ENCODE measurements at places on chromosomes 6 and 20.

- DNase-seq: no peak
Observed at GRCh38 chr20:5474646-5475550, 158.1 kb upstream of the PROKR2 start.

- DNase-seq: no peak
Observed at GRCh38 chr6:71621918-71622519, 264.3 kb upstream of the RIMS1 start.

DNA sequence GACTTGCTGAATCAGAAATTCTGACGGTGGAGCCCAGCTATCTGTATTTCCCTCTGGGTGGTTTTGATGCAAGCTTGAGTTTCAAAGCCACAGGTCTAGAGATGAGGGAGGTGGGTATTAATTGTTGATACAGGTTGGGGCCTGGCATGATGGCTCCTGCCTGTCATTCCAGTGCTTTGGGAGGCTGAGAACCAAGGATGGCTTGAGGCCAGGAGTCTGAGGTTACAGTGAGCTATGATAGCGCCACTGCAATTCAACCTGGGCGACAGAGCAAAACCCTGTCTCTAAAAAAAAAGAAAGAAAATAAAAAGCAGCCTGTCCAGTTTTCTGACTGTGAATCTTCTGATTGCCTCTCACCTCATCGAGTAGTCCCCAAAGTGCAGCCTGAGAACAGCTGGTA lies 184.8 kb upstream of the SASH1 start:
- DNase-seq: no peak

- no peak for DNase-seq
Observed at GRCh38 chr6:18186033-18186432, 30.8 kb downstream of the KDM1B start.

DNA sequence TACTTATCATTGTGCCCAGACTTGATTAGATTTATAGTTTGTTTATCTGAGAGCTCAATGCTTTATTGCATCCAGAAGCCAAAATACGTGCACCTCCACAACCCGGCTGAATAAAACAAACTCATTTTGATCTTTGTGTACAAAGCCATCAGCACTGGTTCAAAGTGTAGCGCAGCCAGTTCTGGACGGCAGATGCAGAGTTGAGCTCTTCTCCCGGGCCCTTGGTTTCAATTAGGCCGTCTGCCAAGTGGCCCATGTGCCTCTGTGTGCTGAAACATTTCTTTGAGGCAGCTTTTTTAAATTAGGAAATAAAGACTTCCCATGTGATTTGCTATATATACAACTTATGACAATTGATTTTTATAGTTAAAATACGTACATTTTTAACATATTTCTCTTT lies 96.2 kb upstream of the RSPO3 start:
- DNase-seq: no peak

DNA sequence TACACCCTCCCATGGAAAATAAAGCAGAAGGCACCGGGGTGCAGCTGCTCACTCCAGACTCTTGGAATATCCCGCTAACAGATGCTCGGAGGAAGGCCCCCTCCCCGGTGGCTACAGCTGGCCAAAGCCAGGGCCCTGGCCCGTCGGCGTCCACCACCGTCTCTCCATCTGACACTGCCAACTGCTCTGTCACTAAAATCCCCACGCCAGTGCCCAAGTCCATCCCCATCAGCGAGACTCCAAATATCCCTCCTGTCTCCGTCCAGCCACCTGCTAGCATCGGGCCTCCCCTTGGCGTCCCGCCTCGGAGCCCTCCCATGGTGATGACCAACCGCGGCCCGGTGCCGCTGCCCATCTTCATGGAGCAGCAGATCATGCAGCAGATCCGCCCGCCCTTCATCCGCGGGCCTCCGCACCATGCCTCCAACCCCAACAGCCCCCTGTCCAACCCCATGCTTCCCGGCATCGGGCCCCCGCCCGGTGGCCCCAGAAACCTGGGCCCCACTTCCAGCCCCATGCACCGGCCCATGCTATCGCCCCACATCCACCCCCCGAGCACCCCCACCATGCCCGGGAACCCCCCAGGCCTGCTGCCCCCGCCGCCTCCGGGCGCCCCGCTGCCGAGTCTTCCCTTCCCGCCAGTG lies 143.9 kb downstream of the SOBP start:
- DNase-seq: no peak

GRCh38 chr6:151436802-151437201 lies 15.1 kb downstream of the RMND1 start:
- DNase-seq: no peak

DNA sequence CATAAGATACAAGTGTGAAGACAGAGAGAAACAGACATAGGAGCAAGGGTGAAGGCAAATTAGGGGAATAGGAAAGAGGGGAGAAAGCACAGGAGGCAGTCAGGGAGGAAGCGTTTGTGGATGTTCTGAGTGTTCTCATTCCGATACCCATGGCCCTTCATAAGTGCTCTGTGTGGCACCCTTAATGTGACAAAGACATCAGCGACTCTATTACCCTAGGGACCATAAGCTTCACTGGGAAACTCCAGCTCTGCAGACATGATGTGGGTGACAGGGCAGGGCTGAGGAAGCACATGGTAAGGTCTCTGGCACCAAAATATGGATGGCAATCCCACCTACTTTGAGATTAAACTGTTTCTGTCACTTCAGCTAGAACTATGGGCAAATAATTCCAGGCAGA lies 33.0 kb downstream of the F13A1 start:
- no peak for DNase-seq

- DNase-seq: no peak
Observed at GRCh38 chr20:6180531-6180930, 57.7 kb upstream of the FERMT1 start.

GRCh38 chr6:155120034-155120433 lies 124.9 kb downstream of the TIAM2 start:
- DNase-seq: no peak

GRCh38 chr6:87212596-87212995 lies 57.2 kb downstream of the ZNF292 start:
- no peak for DNase-seq

GRCh38 chr6:96899019-96899418 lies 1.3 kb upstream of the NDUFAF4 start:
- no peak for DNase-seq

GRCh38 chr20:16641511-16642023 lies 68.3 kb upstream of the KIF16B start:
- DNase-seq: no peak

DNA sequence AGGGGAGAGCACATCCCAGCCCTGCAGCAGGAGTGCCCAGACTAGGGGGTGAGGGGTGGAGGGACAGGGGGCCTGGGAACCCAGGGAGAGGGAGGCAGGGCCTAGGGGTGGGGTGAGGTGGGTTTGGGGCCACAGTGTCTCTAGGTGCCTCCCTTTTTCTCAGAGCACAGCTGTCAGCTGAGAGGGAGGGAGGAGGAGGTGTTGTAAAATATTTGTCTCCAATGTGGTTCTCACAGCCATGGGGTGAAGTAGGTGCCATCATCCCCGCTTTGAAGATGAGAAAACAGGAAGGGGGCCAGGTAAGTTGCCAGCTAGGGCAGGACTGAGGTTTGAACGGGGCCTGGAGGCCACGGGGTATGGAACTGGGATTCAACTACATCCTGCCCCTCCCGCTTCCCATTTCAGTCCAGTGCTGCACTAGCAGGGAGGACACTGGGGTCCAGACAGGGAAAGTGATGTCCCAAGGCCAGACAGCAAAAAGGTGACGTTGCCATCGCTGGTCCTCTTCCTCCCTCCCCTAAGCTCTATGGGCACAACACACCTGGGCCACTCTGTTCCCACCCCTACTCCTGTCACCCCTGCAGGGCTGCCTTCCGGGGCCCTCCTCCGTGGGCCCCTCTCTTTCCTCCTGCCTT lies 20.3 kb downstream of the PACSIN1 start:
- DNase-seq: peak; percentile 15

DNA sequence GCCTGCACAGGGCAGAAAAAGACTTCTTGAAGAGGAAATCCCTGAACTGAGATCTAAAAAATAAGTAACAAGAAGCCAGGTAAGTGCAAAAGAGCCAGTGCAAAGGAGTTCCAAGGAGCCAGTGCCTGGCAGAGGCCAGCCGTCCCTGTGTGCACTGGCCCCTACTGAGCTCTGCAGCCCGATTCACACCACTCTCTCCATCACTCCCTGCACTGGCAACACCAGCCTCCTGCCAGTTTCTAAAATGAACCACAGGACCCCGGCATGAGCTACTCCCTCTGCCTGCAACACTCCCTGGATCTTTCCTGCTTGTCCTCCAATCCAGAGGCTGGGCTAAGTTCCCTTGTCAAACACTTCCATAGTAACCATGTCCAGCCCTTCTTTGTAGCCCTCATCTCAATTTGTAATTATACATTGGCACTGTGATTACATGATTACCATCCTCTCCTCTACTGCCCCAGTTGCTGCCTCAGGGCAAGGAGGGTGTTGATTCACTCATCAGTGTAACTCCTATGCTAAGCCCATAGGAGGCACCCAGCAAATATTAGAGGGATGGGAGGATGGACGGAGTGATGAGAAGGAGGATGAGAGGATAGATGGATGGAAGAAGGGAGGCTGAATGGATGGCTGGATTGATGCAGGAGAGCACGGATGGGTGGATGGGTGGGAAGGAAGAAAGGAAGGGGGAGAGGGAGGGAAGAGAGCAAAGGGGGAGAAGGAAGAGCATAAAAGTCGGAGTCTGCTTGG lies 49.3 kb downstream of the SIRPA start:
- DNase-seq: no peak

- no peak for DNase-seq
Observed at GRCh38 chr6:27066802-27067201, 180.7 kb upstream of the PRSS16 start.

- DNase-seq: no peak
Observed at GRCh38 chr6:46993846-46994245, 48.3 kb downstream of the ADGRF1 start.

GRCh38 chr6:35199866-35200265 lies 13.9 kb upstream of the SCUBE3 start:
- no peak for DNase-seq

DNA sequence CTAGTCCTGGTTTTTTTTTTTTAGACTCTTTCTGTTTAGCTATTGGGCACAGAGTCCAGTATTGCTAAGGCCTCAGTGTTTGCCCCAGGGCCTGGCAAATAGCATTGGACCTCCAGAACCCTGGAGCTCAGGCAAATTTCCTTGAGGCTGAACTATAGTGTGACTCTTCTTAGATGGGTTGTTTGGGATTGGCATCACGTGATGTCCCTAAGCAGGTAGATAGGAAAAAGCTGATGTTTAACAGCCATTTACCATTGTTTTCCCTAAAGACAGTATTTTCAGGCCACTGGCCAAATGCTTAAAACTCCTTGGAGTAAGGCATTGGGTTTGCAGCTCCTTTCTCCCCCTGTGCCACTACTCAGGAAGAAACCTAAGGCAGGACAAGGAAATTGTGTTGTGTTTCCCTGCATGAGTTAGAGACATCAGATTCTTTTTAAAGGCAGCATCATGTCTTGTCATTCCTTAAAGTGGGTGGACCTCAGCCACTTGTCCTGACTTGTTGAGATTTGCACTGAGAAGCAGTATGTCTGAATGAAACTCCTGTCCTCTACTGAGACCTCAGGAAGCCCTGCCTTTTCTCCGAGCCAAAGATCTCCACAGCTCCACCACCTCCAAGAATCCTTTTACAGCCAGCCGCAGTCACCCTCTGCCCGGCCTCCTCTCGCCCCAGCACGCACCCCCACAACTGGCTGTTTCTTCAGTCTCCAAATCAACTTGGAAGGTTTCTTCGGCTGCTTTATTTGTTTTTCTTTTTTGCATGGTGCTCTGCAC lies 46.2 kb upstream of the RNF144B start:
- DNase-seq: no peak

- no peak for DNase-seq
Observed at GRCh38 chr20:38836991-38837390, 31.5 kb downstream of the PPP1R16B start.

- DNase-seq: no peak
Observed at GRCh38 chr6:45265246-45265645, 62.9 kb upstream of the RUNX2 start.

DNA sequence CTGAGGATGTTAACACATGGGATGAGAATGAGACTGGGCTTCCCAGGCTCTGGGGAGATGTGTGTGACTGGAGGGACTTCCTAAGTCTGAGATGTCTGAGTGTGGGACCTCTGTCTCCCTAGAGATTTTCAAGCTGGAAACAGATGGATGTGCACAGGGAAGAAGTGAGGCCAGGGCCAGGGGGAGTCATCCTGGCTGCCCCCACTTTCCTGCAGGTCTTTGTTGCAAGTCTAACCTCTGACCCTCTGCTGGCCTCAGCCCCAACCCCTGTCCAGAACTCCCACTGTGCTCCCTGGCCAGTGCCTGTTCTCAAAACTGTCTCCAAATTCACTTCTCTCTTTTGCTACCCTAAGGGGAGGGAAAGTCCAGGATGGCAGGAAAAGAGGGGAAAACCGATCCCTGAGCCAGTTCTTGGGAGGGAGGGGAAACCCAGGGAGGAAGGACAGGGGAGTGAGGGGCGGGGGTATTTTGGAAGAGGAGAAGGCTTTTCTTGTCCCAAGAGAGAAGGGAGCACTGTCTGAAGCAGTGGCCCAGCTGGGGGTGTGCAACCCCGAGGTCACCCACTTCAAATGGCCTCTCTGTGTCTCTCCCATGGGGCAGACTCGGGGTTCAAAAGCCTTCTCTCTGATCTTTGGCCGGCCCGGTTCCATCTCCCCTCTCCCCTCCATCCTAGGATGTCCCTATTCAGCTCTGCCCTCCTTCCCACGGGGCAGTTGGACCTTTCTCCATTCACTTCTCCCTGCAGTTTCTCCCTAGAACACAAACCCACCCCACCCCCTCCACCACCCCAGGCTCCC lies 3.1 kb downstream of the PPP1R18 start:
- no peak for DNase-seq

DNA sequence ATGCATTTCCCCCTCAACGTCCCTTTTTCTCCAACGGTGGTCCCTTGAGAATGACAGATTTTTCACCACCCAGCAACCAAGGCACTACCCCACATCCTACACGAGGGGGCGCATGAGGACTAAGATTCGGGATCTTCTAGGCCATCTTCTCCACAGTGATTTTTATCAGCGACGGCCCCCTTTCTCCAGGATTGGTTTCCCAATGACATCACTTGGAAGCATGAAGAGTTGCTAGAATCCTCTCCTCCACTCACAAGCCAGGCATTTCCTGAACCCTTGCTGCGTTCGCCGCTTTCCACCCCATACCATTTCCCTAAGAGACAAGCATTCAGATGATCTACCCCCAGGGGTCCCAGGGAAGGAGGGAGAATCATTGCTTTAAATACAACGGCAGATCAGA lies 252.0 kb downstream of the HIVEP2 start:
- DNase-seq: peak; percentile 53

GRCh38 chr6:49540614-49541013 lies 9.9 kb upstream of the C6orf141 start:
- DNase-seq: no peak

- no peak for DNase-seq
Observed at GRCh38 chr6:157314705-157315321, 8.5 kb downstream of the TMEM242 start.

GRCh38 chr20:62761759-62762131 lies 34.5 kb upstream of the MRGBP start:
- no peak for DNase-seq

All from activated gamma-delta T cell treated with anti-CD3 and anti-CD28 coated beads, Interleukin-2, amount 50 U/mL, for 16 hours (primary cell).